Heart right ventricle (tissue), 16 donors: ENCODE measurements at places on chromosomes 1 and 21. TPM values are rescaled to one million over a fixed set of nuclear protein-coding genes. Genes with fewer than 3 reads are reported as not detected.

The CSDE1 gene
- total RNA-seq, result 720 TPM

DNA sequence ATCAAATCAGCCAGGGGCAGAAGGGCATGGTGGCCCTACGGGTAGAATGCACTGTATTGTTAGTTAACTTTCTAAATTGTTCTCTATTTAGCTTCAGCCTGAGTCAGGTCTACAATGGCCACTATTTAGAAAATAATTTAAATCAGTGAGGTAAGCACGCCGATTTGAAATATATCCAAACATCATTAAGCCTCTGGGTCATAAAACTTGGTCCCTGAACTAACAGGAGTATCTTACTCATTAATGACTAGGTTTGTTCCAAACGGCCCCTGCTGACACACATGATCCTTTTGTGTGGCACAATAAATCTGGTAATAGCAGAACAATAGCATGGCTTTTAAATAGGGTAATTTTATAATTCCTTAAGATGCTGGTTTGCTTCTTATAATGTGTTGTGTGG, 48.4 kb downstream of the STX6 start:
- no peak for DNase-seq

DNA sequence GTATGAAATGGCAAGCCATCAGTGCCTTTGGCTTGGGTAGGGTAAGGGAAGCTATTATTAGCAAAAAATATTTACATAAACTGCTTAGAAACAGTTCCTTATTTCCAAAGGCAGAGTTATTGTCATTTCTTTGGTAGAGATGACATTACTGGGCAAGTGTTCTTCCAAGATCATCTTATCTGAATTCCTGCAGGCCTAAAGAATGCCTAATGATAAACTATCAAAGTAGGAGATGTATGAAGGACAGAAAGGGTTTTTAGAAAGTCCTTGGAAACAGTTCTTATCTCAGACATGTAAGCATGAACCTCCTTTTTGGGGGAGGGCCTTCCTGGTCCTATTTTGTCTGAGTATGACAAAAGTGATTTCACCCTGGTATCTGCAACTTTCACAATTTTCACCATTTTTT, 5.1 kb upstream of the FRRS1 start:
- no peak for DNase-seq

- DNase-seq, result no peak
Measured at GRCh38 chr1:201826830-201827229, 2.1 kb upstream of the IPO9 start.

DNA sequence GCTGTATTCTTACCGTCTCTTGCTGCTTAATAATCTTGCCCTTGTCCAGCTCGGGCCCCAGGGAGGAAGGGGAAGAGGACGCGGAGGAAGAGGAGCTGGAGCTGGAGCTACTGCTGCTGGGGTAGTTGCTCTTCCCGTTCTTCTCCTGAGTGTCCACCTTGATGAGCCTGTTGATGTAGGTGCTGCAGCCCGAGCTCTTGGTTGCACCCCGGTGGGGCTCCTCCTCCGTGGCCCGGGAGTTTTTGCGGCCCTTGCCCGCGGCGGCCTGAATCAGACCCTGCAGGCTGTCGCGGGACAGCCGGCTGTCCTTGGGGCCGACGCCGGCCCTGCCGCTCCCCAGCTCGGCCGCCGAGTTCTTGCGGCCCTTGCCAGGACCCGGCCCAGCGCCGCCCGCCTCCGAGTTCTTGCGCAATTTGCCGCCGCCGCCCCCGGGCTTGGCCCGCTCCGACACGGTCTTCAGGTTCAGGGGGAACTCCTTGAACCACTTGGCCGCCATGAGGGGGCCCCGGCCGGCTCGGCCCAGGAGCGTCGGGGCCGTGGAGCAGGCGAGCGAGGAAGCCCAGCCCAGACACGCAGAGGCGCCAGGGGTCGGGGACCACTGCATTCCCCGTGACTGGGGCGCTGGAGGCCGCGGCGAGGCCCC, 475 bp upstream of the TDRD10 start:
- peak; percentile 36 for DNase-seq

GRCh38 chr1:40413527-40414252, 36.6 kb upstream of the ZFP69B start:
- no peak for DNase-seq

GRCh38 chr1:212139526-212140135, 104.1 kb downstream of the DTL start:
- peak; percentile 31 for DNase-seq

GRCh38 chr21:37568415-37568814, 201.8 kb downstream of the DYRK1A start:
- DNase-seq, result no peak

The TDRD5 gene
- total RNA-seq, result not detected

DNA sequence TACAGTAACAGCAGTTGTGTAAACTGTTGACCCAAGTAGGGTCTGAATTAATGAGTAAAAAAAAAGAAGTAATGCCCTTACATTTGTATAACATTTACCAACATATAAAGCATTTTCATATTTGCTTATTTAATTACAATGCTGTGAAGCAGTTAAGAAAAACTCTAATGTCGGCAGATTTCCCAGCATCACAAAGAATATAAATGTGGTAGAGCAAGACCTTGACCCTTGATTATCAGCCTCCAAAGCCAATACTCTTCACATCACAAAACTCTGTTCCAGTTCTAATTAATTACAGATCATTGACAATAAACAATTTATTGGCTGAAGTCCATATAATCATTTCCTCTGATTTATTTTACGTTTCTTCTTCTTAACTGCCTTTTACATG, 130.2 kb downstream of the DUSP10 start:
- no peak for DNase-seq

The MCM3AP gene
- 50.9 TPM for total RNA-seq

DNA sequence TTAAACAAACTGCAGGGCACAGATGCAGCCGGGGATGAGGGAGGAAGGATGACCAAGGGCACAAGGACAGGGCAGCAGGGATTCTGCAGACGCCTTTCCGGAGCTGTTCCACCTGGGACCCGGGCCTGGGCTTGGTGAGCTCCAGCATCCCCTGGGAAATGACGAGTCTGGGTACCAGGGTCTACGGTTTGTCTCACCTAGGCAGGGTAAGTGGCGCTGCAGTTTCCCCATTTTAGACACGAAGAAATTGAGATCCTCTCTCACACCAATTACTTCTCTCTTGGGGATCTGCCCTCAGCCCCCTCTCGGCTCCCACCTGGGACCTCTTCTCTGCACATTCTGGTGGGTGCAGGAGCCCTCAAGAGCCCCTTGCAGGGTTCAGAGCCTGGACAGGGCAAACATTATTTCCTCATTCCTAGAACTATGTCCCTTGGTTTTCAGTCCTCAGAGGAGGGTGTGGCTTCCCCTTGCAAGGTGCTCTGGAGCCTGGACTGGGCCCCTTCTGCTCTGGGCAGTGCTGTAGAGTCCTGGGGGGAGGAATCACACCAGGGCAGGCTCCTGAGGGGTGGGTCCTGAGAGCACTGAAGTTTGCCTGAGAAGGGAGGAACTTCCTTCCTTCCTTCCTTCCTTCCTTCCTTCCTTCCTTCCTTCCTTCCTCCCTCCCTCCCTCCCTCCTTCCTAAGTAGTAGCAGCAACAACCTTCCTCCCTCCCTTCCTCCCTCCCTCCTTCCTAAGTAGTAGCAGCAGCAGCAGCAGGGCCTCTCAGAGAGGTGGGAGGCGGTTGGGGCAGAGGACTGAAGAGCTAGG, 16.0 kb downstream of the RAP1GAP start:
- DNase-seq, result no peak
